NCI-H1436 (cell line): ENCODE measurements at places on chromosomes 12 and 14.

GRCh38 chr12:69412655-69413054, 53.1 kb downstream of the YEATS4 start:
- DNase-seq = no peak

DNA sequence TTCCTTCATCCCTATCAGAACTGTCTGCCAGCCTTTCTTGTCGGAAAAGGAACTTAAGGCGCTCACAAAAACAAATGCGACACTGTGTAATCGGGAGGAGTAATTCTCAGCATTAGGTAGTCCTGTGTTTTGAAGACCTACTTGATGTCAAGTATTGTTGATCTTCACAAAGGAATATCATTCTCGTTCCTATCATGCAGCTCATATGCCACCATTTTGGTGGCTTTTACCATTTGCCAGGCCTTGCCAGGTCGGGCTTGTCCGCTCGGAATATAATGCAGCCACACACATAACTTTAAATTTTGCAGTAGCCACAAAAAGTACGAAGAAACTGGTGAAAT, 903 bp upstream of the PPP4R3A start:
- DNase-seq = no peak

DNA sequence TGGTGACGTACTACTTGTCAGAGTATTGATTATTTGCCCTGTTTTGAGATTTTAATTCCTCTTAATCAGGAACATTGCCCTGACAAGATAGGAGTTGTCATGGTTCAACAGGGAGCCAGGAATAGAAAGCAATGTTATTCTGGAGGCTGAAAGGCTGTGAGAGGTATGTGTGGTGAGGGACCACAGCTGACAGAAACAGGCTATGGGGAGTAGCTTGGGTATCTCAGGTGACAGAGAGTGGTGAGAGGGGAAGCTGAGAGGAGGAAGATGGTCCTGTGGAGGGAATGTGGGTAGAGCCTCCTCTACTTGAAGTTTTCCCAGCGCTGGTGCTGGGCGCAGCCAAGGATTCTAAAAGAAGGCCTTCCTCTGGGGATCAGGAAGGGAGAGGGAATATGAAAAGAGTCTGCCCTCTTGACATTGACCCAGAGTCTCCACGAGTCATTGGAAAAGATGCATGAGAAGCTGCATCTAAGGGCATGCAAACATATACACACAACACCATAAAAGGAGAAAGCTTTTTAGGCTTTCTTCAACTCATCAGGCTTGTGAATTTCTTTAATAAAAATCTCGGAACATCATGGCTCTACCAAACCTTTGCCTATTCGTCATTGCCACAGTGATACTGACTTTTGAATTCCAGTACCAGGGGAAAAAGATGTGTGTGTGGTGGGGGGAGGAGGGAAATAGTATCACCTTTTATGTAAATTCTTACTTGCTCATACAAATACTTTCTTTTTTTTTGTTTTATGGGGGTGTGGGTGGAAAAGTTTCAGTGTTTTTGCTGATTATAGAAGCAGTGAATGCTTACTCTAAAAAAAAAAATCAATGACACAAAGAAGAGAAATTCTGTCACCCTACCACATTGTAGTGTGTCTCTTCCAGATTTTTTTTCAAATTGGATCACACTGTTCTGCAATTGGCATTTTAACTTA, 39.9 kb upstream of the DHRS7 start:
- no peak for DNase-seq

GRCh38 chr12:12506496-12506890, 56.2 kb downstream of the DUSP16 start:
- DNase-seq = no peak

- no peak for DNase-seq
Measured at GRCh38 chr14:72528059-72528862, 365.6 kb downstream of the DPF3 start.

GRCh38 chr14:100841761-100842403, 16.0 kb downstream of the MEG3 start:
- peak; percentile 94 for DNase-seq

DNA sequence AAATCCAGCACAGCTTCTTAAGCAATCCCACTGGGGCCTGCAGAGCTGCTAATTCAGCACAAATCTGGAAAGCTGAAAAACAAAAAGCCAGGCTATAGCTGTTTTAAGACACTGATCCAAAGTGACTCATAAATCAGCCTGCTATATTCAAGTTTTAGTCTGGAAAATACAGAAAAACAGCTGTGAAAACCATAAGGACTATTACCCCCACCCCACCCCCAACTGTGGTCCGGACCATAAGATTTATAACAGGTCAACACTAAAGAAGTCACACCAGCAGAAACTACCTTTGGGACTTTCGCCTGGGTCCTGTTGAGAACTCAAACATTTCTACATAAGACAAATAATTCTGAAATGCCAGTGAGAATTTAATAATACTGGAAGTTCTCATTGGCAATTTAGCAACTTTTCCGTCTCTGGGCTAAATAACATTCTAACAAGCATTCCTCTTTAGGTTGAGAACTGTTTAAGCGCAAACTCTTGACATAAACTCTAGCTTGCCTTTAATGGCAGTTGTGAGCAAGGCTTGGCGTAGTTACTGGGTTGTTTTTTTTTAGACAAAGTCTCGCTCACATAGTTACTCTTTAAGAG, 3.3 kb downstream of the LRIG3 start:
- no peak for DNase-seq

GRCh38 chr12:40701756-40702155, 9.5 kb downstream of the CNTN1 start:
- no peak for DNase-seq

- no peak for DNase-seq
Measured at GRCh38 chr12:92459850-92460249, 242.9 kb upstream of the PLEKHG7 start.

DNA sequence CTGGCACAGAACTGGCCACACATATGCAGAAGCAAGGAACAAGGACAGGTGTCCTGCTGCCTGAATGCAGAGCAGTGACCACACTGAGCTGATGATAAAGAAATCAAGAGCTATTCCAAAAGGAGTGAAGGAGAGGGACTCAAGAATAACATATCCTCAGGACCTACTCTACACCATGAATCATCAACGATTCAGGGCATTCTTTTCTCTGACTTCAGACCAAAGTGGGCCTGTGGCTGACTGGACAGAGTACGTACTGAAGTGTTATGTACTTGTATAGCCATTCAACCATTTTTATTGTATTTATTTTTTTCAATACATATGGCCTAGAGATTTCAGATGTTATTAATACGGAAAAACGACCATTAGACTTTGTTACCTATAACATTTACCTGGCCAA, 177.5 kb upstream of the TMTC1 start:
- DNase-seq = no peak

DNA sequence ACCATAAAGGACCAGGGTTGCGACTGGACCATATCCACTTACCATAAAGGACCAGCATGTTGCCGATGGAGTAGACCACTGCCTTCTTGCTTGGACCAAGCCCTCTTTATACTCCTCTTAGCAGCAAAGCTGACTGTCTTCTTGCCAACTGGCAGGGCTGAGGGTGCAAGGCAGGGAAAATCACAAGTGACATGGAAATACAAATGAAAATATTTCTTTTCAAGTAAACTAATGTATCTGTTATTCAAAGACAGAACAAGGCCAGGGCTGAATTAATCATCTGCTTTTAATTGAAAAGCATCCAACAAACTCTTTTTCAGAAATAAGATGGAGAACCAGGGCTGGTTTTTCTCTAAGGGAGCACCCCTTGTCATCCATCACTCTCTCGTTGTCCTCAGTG, at the start of gene CELA1:
Gene CELA1, minus strand, starts transcription at position 99 of the 400 bp plus-strand sequence. Its CDS starts 41 bp downstream, at position 58.
- DNase-seq = no peak

DNA sequence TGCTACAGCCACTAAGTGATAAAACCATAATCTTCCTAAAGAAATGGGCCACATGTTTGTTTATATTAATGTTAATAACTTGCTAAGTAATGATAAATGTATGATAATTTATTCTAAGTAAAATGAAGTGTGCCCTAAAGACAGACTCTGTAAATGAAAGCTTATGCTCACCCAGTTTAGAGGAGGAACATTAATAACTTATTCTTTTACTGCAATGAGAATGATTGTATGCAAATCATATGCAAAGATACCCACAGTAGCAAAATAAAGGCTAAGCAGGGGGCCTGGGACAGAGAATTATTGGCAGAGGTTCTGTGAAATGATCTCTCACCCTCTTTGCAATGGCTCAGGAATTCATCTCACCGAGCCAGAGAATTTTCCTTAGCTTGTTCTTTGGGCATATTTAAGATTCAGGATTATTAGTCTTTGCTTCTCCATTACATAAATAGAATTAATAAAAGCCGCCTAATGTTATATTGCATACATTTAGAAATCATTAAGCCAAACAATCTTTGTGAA, 75.9 kb downstream of the TMEM132D start:
- no peak for DNase-seq

- DNase-seq = no peak
Measured at GRCh38 chr12:51819736-51820525, 28.6 kb downstream of the FIGNL2 start.

DNA sequence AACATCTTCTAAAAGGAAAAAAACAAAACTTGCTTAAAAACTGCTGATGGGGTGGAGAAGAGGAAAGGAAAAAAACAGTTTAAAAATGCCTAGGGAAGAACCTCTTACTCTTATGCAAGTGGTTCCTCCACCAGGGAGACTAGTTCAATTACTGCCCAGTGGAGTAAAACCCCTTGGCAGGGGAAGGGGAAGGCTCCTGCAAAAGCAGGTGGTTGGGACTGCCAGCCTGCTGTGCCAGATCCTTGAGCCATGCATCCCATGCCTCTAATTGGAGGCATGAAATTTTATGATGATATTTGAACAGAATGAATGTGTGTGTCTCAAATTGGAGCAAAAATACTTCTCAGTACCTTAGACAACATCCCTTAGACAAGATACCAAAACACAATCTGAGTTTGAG, 118.8 kb downstream of the FSCB start:
- DNase-seq = no peak

DNA sequence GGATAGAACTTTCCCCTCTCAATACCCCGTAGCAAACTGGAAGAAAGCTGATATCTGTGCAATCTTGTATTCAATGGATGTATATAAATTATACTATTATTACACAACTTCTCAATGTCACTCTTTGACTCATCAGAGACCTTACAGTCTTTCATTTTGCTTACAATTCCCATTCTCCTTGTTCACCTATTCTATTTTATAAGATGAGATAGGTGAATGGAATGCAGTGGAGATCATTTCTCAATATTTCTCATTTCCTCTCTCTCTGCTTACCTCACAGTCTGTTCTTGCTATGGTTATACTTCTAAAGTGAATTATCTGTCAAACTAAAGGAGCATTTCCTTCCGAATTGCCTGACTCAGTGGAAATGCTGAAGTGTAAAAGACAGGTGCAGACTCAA, 14.9 kb downstream of the FOXA1 start:
- no peak for DNase-seq

GRCh38 chr14:34837801-34838322, 37.3 kb downstream of the BAZ1A start:
- no peak for DNase-seq

GRCh38 chr14:75578102-75578785, at the start of gene FLVCR2:
TSS of gene FLVCR2 (plus strand) at chr14:75578620. CDS start at chr14:75578973, 353 bp downstream.
- no peak for DNase-seq

- no peak for DNase-seq
Measured at GRCh38 chr12:44260581-44260980, 424.7 kb downstream of the TMEM117 start.

- no peak for DNase-seq
Measured at GRCh38 chr14:101221549-101222160, 318.1 kb upstream of the RTL1 start.

DNA sequence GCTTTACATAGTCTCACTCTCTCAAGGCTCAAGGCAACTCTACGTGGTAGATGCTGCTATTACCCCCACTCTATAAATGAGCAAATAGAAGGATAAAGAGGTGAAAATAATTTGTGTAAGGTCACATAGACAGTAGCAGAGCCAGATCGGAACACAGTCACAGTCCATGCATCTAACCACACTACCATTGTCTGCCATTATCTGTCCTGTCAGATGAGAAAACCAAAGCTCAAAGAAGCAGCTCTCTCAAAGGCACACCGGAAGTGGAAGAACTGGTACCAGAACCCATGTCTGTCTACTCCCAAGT, 134.4 kb upstream of the NUDT4 start:
- DNase-seq = no peak

- DNase-seq = no peak
Measured at GRCh38 chr12:106975993-106976658, 10.8 kb downstream of the MTERF2 start.

DNA sequence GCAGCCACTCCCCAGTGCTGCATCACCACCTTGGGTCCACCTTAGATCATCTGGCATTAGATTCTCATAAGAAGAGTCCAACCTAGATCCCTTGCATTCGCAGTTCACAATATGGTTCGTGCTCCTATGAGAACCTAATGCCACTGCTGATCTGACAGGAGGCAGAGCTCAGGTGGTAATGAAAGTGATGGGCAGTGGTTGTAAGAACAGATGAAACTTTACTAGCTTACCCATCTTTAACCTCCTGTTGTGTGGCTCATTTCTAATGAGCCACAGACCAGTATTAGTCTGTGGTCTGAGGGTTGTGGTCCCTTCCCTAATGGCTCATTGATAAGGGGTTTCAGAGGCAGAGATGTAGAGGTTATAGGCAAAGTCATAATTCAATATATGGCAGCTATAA, 615.9 kb upstream of the MIS18BP1 start:
- no peak for DNase-seq

DNA sequence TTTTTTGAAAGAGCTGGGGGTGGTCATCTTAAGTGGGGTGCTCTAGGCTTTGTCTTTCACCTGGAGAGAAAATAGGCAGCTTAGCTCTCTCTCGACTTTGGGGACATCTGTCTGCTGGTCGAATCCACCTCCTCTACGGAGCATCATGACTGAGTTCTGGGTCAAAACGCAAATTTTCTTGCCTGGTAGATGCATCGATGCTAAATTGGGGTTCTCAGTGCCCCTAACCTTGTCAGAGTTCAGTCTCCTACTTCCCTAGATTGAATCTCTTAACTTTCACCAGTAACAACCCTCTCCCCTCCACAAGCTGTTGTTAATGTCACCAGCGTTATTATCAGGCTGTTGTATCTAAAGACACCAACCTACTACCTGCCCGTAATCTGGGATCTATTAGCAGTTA, 682 bp downstream of the FLRT2 start:
- DNase-seq = no peak

GRCh38 chr14:100586153-100586402, 1.1 kb downstream of the BEGAIN start:
- no peak for DNase-seq

GRCh38 chr12:3601461-3602150, 110.6 kb downstream of the PRMT8 start:
- DNase-seq = no peak

- DNase-seq = no peak
Measured at GRCh38 chr14:74589291-74589879, 22.7 kb downstream of the LTBP2 start.

- no peak for DNase-seq
Measured at GRCh38 chr14:67602076-67602475, 2.0 kb upstream of the PIGH start.
